Glutamatergic neuron (in vitro differentiated cells): ENCODE measurements at places on chromosomes 11 and 22.
A peak's percentile ranks its signal among the peaks of the same experiment; 100 is the strongest.

DNA sequence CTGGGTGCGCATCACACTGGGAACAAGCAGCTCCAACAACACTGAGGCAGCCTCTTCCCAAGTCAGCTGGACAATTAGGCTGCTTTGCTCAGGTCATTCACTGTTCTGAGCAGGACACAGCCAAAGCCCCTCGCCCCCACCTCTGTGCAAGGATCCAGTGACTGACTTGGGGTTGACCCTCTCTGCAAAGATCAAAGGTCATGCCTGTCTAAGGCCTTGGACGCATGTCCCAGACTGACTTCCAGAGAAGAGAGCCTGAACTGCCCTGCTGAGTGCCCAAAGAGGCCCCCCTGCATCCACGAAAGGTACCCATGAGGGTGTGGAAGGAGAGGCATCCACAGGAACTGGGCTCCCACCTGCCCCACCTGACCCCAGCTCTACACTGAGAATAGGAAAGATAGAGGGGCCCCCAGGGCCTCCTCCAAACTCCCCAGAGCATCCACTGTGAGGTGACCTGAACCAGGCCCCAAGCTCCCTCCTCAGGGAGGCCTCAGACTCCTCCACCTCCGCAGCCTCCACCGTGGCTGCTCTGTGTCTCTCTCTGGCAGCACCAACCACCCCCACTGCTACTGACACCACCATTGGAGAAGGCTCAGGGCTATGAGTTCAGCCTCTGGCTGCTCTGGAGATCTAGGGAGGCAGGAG is 53.5 kb downstream of the IGLL5 start:
- DNase-seq: no peak

GRCh38 chr11:36162006-36162882 is 127.0 kb downstream of the COMMD9 start:
- no peak for DNase-seq

- DNase-seq: no peak
Measured at GRCh38 chr22:27517361-27518155, 284.0 kb downstream of the MN1 start.

- DNase-seq: no peak
Measured at GRCh38 chr22:21960200-21961126, 7.8 kb upstream of the PPM1F start.

- DNase-seq: no peak
Measured at GRCh38 chr11:71379701-71380100, 68.5 kb downstream of the DHCR7 start.

DNA sequence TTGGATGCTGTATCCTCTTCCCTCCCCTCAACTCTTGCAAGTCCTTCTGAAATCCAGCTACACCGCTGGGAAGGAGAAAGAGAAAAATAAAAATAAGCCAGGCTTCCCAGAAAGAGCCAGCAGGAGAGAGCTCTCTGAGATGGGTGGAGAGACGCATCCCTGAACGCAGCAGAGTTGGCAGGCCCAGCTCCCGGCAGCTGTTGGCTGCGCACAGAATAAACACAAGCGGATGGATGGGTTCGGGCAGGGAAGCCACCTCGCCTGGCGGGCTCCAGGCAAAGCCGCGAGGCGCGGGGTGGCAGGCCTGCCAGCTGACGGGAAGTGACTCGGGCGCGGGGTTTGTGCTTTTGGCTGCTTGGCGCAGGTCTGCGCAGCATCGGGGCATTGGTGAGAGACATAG is 537.7 kb downstream of the MIAT start:
- DNase-seq: no peak

DNA sequence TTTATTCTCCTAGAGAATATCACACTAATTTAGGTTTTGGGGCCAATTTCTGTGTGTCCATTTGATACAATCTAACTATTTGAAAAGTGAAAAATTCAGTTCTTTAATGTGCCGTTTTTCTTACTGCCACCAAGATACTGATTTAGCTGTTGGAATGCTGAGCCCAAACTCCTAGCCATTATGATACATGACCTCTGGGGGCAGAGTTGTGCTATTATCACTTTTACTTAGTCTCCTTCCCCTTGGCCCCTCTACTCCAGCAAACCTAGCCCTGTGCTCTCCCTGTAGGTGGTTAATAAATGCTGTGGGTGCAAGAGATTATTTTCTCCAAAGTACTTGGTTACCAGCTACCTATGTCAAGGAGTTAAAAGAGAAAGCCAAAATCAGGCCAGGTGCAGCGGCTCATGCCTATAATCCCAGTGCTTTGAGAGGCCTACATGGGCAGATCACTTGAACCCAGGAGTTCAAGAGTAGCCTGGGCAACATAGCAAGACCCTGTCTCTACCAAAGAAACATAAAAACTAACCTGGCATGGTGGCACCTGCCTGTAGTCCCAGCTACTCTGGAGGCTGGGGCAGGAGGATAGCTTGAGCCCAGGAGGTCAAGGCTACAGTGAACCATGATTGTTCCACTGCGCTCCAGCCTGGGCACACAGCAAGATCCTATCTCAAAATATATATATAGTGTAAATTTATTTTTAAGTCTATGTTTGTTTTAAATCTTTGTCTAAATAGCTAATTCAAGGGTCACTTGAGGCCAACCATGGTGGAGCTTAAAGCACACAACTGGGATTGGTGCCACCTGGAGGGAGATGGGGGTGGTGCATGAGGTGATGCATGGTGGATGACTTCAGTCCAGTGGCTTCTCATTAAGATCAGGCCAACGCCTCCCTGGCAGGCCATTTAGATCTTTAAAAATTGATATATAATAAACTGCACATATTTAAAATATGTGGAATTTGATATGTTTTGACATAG is 193.2 kb upstream of the PLET1 start:
- peak; percentile 68 for DNase-seq
